ENCODE measurements at places on chromosomes 7 and 10.

GRCh38 chr7:45638916-45639315, 64.7 kb downstream of the ADCY1 start:
- DNase-seq = no peak

DNA sequence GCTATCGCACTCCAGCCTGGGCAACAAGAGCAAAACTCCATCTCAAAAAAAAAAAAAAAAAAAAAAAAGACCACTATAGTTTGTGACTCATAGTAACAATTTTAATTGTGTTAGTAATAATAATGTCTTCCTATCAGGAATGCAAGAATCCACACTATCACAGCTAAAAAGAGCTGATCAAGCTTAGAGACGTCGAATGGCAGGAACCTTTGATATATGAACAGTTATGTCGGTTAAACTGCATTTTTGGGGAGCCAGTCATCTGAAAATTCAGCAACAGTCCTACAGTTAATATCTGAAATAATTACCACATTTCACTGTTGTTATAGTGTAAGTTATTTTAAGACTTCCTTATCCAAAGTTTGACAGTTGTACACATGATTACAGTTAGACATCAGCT, 8.8 kb downstream of the PHYH start:
- DNase-seq = no peak

- DNase-seq = peak; percentile 88
These were observed 44.8 kb downstream of the KBTBD2 start for GRCh38 chr7:32846630-32847225.

DNA sequence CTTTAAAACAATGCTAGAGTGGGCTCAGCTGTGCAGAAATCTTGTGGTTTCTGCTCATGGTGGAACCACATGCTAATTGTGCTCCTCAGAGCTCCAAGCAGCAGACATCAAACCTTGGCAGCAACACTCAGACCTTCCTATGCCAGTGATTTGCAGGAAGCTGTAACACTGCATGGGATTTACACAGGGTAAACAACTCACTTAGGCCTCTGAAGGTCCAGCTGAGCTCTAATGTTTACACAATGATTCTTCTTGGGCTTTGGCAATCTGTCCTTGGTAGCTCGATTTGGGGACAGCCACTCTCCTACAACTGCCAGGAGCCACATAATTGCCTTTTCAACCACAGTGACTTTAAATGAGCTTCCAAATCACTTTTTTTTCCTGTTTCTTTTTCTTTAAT, 97.7 kb upstream of the PDLIM1 start:
- no peak for DNase-seq

GRCh38 chr10:103692952-103693811, 162.2 kb downstream of the SH3PXD2A start:
- no peak for DNase-seq

GRCh38 chr7:71558806-71559613, 427.1 kb downstream of the GALNT17 start:
- no peak for DNase-seq

- peak; percentile 83 for DNase-seq
These were observed 11.2 kb downstream of the AVL9 start for GRCh38 chr7:32506266-32507054.

- DNase-seq = no peak
These were observed 630.6 kb upstream of the PHF14 start for GRCh38 chr7:10343108-10343507.

DNA sequence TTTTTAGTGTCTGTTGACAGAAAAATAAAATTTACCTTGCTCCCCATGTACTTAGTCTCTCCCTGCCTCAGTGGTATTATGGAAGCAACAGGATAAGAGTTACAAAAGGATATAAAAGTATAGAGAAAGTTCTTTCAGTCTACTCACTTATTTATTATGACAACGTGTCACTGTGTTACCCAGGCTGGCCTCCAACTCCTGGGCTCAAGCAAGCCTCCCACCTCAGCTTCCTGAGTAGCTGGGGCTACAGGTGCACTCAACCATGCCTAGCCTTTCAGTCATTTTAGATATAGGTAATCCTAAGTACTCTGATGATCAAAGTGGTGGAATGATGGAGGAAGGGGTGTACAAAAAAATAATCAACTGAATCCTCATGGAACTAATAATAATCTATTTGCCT, 215.2 kb upstream of the MKLN1 start:
- no peak for DNase-seq

DNA sequence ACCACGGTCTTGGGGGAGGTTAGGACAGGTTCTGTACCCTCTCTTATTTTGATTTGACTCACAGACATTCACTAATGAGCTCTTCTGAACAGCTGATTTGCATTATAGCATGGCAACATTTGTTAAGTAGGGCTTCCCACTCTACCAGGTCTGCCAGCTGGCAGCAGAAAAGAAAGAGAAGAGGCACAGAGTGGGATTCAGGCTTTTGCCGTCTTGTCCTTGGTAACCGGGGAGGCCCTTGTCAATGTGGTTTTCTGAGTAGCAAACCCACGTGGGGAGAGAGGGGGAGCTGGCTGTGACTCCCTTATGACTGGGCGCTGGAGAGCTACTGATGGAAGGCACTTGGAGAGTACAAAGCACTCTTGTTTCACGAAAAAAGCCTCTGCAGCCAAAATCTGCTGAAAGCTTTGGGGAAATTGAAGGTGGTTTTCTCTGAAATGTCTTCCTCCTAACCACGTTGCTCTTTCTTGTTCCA, 355.3 kb upstream of the GALNT17 start:
- no peak for DNase-seq

- DNase-seq = no peak
These were observed 98.8 kb downstream of the HECW1 start for GRCh38 chr7:43211286-43211685.

DNA sequence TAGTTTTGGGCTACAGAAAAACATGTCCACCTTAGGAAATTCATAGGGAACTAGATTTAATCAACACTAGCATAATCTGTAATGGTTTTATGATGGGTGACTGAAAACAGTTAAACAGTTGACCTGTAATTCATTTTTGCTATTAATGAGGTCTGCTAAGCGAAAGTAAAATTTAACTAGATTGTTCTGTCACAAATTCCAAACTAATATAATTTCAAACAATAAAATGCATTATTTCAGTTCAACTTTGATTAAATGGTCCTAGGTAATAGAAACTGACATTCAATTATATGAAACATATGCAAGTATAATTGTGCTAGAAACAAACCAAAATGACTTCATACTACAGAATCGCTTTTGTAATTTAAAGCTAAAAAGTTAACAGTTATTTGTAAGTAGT, 6.9 kb downstream of the NOC3L start:
- no peak for DNase-seq

GRCh38 chr10:52752801-52753445, 19.7 kb downstream of the MBL2 start:
- DNase-seq = no peak

DNA sequence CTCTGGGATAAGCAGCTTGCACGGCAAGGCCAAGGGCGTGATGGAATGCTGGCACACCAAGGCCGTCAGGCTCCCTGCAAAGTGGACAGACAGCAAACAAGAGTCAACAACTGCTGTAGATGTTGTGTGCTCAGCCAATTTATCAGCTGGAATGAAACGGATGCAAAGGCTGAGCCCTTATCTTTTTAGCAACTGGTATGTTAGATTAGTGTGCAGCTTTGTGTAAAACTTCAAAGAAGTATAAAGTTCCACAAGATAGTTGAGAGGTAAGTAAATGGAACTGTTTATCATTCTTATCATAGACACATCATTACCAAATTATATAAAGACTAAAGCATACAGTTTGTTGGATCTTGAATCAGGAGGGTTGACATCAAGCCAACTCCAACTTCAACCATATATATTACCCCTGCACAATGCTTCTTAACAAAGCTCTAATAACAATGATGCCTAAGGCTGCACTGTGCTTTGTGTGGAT, 289.0 kb downstream of the TNS3 start:
- DNase-seq = no peak

GRCh38 chr10:12788277-12788676, 213.2 kb downstream of the CCDC3 start:
- no peak for DNase-seq

- DNase-seq = no peak
These were observed 88.6 kb downstream of the SEC23IP start for GRCh38 chr10:119980956-119981750.
